Frontal cortex (tissue), 4 donors: ENCODE measurements at places on chromosomes 13 and 19.

- no peak for DNase-seq
Observed at GRCh38 chr19:19858751-19859150, 6.9 kb upstream of the ZNF253 start.

GRCh38 chr13:27472941-27473340 lies 22.6 kb upstream of the MTIF3 start:
- DNase-seq = no peak

- DNase-seq = no peak
Observed at GRCh38 chr19:6015841-6016545, 38.1 kb upstream of the RANBP3 start.

- DNase-seq = no peak
Observed at GRCh38 chr19:3986260-3987041, 1.2 kb upstream of the EEF2 start.
